ENCODE measurements at places on chromosomes 5 and 9.
A peak's percentile ranks its signal among the peaks of the same experiment; 100 is the strongest.

DNA sequence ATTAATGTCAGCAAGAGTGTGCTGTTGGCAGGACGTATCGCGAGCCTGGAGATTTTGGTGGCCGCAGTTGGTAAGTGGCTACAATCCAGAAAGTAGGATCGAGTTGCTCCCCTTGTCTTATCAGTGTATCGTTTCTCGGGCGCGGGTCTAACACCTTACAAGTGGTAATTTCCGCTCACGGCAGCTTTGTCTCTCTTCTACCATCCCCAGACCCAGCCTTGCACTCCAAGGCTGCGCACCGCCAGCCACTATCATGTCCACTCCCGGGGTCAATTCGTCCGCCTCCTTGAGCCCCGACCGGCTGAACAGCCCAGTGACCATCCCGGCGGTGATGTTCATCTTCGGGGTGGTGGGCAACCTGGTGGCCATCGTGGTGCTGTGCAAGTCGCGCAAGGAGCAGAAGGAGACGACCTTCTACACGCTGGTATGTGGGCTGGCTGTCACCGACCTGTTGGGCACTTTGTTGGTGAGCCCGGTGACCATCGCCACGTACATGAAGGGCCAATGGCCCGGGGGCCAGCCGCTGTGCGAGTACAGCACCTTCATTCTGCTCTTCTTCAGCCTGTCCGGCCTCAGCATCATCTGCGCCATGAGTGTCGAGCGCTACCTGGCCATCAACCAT lies 1.1 kb downstream of the PTGER4 start:
- DNase-seq, result no peak

GRCh38 chr9:70080481-70081119 lies 37.0 kb downstream of the MAMDC2 start:
- DNase-seq, result peak; percentile 24

DNA sequence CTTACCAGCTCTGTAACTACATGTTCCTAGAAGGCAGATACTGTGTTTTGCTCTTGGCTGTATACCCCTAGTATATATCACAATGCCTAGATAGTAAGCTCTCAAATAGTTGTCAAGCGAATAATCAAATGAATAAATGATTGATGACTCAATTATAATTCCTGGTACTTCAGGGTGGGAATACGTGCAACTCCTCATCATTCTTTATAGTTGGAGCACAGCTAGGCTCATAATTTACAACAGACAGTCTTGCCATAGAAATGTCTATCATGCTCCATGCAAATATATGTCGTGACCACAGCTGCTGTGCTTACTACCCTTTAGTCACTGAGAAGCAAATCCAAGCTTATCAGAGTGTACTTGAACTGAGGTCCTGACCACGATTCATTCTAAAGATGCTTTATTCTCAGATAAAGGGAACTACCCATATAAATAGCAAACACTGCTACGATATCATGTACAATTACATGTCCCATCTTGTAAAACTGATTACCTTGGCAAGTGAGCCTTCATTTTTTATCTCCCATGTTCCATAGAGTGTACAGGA lies 52.1 kb downstream of the STRBP start:
- DNase-seq, result no peak

- DNase-seq, result no peak
These were observed 118.7 kb upstream of the CCDC112 start for GRCh38 chr5:115415143-115415491.

DNA sequence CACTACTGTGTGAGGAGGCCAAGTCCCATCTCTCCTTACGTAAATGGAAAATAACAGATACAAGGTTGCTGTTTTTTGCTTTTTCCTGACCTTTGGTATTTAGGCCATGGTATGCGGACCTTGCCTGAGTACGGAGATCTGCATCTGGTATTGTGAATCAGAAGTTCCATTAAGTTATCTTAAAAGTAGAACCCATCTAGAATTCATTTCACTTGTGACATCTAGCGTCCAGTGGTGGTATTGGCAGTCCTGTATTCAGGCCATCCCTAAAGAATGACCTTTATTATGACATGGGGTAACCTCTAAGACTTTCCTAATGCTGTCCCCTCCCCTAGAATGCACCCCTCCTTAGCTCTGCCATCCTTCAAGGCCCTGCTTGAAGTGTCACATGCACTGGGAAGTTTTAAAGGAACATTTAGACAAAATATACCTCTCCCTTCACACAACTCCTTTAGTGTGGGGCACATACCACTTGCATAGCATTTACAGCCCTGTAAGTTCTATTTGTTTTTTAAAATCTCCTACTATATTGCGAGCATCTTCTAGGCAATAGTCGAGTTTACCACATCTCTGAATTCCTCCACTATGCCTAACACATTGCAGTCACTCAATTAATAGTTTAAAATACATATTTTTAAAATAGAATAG lies 1.9 kb upstream of the SPDL1 start:
- no peak for DNase-seq

DNA sequence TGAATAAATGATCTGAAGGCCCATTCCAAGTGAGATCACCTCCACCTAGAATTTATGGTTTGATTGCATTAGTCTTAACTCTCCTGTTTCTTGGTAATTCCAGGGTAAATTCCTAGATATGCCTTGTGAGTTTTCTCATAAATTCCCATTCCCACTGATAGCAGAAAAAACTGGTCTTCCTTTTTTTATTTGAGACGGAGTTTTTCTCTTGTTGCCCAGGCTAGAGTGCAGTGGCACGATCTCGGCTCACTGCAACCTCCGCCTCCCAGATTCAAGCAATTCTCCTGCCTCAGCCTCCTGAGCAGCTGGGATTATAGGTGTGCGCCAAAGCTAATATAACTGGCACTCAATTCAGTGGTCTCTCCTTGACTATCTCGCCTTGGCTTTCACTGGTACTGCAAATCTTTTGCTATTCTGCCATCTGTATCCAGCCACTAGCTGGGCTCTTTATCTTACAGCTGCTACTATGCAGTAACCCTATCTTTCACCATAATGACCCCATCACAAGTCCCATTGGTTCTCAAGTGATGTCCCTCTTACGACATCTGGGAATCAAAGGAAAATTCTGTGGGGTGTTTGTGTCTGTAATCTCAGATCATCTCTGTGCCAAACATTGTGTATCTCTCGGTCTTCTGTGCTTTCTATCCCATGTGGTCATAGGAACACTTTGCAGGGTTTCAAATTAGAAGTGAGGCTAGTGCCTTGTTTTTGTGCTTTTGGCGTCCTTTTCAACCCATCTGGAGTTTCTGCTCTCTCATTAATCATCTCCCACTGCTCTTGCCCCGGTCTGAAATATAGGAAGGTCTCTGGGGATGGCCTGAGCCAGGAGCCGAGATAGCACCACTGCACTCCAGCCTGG lies 14.4 kb downstream of the HNRNPK start:
- no peak for DNase-seq

DNA sequence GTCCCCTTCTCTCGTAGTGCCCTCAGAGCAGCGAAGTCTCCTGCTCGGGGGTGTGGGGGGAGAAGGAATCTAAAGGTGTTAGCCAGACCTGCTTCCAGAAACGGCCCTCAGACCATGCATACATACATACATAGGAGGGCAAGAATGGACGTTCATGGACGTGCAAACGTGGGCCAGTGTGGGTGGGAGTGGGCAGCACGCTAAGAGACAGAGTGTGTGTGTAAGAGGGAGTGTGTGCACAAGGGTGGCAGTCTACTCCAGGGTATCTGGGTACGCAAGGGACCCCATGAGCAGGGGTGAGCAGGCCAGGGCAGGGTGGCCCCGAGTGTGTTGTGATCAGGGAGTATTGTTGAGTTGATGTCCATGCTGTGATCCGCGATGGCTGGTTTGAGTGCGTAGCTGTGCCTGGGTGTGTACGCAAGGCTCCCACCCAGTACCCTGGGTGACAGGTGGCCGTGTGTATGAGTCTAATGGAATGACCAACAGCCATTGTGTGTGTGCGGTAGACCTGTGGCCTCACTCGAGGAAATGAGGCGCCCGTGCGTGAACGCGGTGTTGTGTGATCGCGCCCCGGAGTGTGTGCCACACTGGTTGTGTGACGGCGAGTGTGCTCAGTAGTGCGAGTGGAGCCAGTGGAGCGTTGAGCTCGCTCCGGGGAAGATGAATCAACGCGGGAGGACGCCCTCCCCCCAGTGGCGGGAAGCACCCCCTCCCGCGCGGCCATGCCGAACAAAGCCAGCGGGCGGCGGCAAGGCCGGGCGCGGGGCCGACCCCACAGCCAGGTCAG lies 826 bp downstream of the GPRIN1 start:
- no peak for DNase-seq

DNA sequence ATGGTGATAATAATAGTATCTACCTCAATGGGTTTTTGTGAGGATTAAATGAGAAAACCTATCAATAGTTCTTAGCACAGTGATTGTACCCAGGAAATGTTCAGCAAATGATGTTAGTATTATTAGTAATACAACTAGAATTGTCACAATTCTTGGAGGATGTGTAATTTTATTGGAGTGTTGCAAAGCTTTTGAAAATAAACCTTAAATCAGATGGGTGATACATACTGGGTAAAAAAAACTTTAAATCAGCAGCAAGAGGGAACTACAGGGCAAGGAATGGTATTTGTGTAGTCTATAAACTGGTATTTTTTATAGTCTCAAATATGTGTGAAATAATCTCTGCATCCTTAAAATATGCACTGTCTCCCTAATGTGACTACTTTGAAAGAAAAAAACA lies 371.6 kb downstream of the PIK3R1 start:
- peak; percentile 66 for DNase-seq

Data from AG09309 (cell line).